Aorta (tissue), 5 donors: ENCODE measurements at places on chromosomes 16 and 17. TPM values are rescaled to one million over a fixed set of nuclear protein-coding genes. Genes with fewer than 3 reads are reported as not detected.

DNA sequence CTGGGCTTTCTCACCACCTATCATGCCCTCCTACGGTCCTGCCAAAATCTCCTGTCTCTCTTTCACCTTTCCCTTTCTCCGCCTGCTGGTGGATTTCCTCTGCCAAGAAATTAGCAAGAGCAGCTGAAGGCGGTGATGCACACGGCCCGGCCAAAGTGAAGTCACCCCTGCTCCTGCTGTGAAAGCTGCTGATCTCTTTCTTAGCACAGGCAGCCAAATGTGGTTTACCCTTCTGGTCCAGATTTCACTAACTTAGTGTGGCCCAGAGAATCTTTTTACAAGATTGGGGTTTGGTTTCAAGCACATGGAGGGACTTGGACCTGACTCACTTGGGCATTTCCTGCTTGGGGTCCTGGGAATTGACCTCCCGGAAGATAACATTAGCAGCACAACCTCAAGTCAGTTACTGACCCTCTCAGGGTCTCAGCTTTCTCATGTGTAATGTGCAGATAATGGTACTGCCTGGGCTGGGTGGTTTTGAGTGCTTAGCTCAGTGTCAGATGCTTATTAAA lies 155.7 kb downstream of the SOCS1 start:
- DNase-seq, result peak; percentile 87

GRCh38 chr16:60564588-60564987 lies 1471.7 kb downstream of the CDH8 start:
- no peak for DNase-seq

- DNase-seq, result peak; percentile 92
Observed at GRCh38 chr16:71484006-71484893, 4.9 kb downstream of the ZNF19 start.

The EPX gene
- total RNA-seq, result not detected
